Mucosa of descending colon (tissue), 3 donors: ENCODE measurements at places on chromosomes 6 and 20.

- no peak for DNase-seq
Measured at GRCh38 chr20:62527781-62528180, 52.0 kb upstream of the GATA5 start.

DNA sequence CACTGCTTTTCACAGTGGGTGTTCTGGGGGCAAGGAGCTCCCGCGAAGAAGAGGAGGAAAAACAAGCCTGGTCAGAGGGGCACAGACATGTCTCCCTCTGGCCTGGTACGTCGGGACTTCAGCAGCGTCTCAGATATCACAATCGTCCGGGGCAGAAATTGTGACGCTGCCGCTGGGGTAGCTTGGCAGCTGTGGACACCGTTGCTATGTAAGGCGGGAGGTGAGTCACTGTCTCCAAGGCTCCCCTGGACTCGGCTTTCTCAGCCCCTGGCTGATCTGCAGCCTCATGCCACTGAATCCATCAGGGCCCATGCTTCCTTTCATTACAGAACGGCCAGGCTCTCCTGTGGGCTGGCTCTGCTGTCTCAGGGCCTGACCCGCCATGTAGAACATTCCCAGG is 98.7 kb downstream of the SULF2 start:
- DNase-seq, result no peak

GRCh38 chr20:61645732-61646131 is 393.7 kb downstream of the CDH4 start:
- no peak for DNase-seq

GRCh38 chr6:158819977-158820622 is 932 bp upstream of the EZR start:
- DNase-seq, result no peak

DNA sequence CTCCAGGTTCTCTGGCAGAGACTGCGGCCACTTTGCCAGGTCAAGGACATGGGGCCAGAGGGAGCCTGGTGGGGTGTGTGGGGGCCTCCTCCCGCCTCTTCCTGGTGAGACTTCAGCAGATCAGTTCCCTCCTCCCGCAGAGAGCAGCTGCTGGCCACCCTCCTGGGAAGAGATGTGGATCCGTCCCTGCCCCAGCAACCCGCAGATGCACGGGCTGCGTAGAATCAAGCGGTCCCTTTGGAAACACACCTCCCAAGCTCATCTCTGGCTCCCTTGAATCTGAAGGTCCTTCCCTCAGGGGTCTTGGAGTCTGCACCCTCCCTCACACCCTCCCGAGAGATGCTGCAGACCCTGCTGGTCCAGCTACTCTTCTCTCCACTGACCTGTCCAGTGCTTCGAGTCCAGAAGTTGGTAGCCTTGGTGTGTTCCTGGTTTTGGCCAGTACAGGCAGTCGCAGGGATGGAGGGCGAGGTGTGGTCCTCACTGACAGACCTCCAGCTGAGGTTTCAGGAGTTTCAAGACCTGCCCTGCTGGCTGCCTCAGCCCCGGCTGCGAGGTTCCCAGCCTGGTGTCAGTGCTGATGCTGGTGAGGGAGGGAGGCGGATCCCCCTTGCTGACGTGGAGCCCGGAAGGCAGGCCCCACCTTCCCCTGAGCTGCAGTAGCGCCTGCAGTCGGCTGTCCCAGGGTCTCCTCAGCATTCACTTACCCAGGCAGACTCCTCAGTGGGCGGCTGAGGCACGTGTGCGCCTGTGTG is at the start of gene NPBWR2:
Gene NPBWR2 (minus strand): TSS at position 585 of the 755 bp plus-strand sequence. CDS start 734 bp downstream, outside the sequence.
- peak; percentile 19 for DNase-seq

- DNase-seq, result peak; percentile 83
Measured at GRCh38 chr20:64038565-64039292, 2.7 kb downstream of the C20orf204 start.

- DNase-seq, result no peak
Measured at GRCh38 chr6:107348224-107348623, 111.1 kb downstream of the PDSS2 start.

- DNase-seq, result no peak
Measured at GRCh38 chr20:35515949-35516645, 13.4 kb downstream of the C20orf173 start.

- DNase-seq, result no peak
Measured at GRCh38 chr6:131132360-131132759, 2.9 kb upstream of the AKAP7 start.

- no peak for DNase-seq
Measured at GRCh38 chr6:150443621-150444020, 74.8 kb downstream of the IYD start.

GRCh38 chr20:25315418-25316210 is 67.7 kb downstream of the PYGB start:
- peak; percentile 14 for DNase-seq

GRCh38 chr6:129902681-129903080 is 41.6 kb upstream of the TMEM244 start:
- DNase-seq, result no peak

DNA sequence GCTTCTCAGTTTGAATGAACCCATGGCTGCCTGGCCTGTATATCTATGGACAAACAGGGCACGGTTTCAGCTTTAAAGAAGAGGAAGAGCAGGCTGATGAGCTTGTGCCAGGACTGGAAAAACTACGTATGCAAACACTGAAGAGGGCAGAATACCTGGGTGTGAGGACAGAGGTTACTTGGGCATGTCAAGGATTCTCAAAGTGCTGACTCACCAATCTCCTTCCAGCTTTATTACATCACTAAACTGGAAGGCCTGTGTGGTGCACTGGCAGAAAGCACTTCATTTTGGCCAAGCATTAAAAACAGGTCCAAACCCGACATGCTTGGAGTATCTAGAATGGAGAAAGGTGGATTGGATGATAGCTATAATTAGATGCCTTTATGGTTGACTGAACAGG is 95.2 kb downstream of the GMPR start:
- no peak for DNase-seq

- DNase-seq, result no peak
Measured at GRCh38 chr6:46013639-46014038, 2.0 kb downstream of the CLIC5 start.

GRCh38 chr6:18087396-18088165 is 34.9 kb downstream of the NHLRC1 start:
- DNase-seq, result no peak

GRCh38 chr6:44185953-44186634 is 27.5 kb downstream of the CAPN11 start:
- no peak for DNase-seq

DNA sequence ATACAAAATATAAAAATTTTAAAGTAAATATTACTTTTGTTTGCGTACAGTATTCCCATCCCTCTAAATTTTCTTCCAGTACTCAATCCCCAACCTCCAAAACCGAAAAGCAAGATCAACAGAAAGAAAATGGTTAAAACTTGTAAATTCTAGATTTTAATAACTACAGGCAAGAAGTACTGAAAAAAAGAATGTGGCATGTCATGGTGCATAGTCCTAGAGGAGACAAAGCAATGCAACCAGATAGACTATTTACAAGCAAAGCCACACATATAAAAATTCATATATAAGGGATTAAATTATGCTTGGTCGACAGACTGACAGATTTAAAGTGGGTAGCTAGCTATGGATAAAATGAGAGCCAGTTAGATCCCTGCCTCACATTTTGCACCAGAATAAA is 56.5 kb upstream of the HFE start:
- no peak for DNase-seq

- DNase-seq, result no peak
Measured at GRCh38 chr20:11296951-11297350, 620.7 kb upstream of the BTBD3 start.

GRCh38 chr6:133241086-133241900 is at the start of gene EYA4:
TSS of gene EYA4 (plus strand) at chr6:133241357. CDS start at chr6:133274781, 33,424 bp downstream.
- DNase-seq, result no peak

DNA sequence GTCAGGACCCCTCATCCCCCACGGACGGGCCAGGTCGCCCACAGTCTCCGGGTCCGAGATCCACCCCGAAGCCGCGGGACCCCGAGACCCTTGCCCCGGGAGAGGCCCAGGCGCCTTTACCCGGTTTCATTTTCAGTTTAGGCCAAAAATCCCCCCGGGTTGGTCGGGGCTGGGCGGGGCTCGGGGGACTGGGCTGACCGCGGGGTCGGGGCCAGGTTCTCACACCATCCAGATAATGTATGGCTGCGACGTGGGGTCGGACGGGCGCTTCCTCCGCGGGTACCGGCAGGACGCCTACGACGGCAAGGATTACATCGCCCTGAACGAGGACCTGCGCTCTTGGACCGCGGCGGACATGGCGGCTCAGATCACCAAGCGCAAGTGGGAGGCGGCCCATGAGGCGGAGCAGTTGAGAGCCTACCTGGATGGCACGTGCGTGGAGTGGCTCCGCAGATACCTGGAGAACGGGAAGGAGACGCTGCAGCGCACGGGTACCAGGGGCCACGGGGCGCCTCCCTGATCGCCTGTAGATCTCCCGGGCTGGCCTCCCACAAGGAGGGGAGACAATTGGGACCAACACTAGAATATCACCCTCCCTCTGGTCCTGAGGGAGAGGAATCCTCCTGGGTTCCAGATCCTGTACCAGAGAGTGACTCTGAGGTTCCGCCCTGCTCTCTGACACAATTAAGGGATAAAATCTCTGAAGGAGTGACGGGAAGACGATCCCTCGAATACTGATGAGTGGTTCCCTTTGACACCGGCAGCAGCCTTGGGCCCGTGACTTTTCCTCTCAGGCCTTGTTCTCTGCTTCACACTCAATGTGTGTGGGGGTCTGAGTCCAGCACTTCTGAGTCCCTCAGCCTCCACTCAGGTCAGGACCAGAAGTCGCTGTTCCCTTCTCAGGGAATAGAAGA is 978 bp downstream of the HLA-A start:
- peak; percentile 77 for DNase-seq

DNA sequence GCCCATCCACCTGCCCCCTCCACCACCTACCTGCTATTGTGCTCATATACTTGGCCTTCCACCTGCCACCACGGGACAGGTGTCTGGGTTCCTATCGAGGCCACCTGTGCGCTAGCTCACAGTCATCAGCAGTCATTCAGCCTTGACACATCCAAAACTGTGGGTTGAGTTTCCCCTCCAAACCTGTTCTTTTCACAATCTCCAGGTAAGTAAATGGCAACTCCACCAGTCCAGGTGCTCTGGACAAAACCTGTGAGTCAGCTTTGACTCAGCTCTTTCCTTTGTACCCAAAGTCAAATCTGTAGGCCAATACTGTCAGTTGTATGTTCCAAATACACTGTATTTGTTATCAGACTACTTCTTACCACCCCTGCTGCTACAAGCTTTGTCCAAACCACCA is 52.6 kb downstream of the SPTLC3 start:
- DNase-seq, result no peak

DNA sequence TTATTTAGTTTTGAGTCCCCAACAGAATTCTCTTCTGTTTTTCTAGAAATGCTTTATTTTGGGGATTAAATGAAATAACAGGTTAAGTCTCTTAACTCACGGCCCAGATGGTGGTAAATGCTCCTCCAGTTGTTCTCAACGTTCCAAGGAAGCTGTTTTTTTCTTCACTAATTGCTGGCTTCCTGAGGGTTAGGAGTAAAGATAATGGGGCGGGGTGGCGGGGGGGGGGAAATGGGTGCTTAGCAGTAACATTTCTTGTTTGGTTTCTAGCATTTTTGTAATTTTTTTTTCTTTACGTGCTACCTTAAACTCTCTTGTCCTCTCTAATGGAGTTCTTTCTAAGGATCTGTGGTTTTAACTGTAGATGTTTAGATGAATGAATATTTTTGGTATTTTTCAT is 2.2 kb downstream of the SRSF3 start:
- DNase-seq, result no peak

- DNase-seq, result peak; percentile 51
Measured at GRCh38 chr6:157614026-157614568, 208.9 kb upstream of the SNX9 start.

DNA sequence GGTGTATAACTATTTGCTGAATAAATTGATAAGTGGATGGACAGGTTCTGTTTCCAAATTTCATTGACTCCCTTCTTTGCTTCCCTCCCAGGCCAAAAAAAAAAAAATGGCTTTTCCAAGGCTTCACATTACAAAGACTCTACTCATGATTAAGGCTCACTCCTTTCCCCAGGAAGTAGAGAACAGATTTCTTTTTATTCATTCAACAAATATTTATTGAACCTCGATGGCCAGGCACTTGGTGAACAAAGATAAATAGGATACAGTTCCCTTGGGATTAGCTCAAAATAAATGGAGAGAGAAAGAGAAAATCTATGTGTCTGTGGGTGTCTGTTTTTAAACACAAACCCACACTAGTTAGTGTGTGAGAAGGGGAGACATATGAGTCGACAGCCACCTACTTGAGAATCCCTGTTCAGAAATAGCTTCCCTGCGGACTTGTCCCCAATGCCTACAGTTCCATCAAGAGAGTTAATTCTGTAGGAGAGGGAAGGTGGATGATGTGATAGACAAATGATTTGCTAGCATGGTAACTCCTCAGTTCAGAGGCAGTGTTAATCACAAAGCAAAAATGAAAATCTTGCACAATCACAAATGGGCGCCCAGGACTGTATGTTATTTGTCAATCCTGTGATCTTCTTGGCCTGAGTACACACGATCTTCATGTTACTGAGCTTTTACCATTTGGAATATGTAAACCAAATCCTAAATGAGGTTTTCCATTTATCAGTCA is 20.3 kb downstream of the TRAF3IP2 start:
- no peak for DNase-seq

DNA sequence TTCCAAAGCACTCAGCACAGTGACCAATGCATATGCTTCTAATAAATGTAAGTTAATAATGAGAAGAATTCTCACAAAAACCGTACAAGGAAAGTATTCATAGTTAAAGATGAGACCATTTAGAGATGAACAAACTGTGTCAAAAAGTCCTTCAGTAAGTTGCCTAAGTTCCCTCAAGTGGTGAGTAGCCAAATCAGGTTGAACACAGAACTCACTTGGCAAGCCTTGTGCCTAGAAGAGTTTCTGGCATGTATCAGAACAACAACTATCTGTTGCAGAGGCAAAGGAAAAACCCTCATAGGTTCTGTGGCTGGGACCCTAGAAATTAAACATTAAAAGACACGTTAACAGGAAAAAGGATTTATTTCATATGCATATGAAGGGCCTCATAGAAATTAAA is 129.6 kb upstream of the DOK5 start:
- no peak for DNase-seq

DNA sequence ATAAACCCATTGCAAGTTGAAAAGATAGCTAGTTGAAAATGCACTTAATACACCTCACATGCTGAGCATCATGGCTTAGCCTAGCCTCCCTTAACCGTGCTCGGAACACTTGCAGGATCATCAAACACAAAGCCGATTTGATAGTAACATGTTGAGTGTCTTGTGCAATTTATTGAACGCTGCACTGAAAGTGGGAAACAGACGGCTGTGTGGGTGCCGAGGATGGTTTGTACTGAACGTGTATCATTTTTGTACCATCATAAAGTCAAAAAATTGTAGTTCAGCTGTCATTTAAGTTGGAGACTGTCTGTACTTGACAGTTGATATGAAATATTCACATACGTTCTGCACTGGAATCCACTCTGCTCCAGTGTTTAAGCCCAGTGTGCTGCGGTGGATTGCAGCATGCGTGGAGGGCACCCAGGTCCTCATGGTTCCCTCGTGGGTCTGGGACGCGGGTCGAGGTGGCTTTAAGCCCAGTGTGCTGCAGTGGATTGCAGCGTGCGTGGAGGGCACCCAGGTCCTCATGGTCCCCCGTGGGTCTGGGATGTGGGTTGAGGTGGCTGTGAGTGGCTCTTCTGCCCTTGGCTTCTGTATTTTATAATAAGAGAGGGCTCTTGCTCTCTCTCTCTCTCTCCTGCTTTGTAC is 77.0 kb downstream of the CDH4 start:
- DNase-seq, result peak; percentile 72
